NCI-H1105 (cell line): ENCODE measurements at places on chromosomes 7 and 10.

DNA sequence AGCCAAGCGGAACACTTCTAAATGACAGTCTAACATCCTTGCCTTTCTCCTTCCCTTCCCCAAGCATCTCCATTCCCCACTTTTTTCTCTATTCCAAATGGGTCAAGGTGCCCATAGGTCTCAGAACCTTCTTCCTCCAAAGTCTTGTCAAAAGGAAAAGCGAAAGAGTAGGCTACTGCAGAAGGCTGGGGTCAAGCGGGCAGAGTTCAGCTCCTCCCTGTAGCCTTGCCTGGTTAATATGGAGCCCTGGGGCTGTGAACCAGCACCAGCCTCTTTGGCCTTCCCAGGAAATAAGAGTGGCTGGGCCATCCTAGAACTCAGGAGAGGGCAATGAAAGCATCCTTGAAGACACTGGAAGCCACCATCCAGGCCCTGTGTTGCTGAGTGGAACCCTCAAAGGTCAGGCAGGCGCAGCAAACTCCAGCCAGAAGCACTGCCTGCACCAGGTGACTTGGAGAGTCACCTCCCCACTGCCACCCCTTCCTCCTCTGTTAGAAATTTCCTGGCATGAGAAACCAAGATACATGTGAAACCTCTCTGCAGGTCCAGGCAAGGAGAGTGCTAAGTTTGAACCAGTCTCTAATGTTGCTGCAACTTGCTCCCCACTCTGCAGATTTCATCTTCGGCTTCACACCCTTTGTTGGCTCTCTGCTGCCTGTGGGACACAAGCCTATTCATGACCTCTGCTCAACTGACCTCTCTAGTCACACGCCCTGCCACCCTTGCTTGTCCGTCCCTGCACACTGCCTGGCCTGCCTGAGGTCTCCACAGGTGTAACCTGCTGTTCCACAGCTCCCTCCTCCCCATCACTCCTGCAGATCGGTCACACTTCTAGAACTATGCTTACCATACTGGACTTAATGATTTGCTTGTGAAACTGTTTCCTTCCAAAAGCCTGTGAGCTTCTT, 74.9 kb downstream of the SH3PXD2A start:
- DNase-seq = no peak

DNA sequence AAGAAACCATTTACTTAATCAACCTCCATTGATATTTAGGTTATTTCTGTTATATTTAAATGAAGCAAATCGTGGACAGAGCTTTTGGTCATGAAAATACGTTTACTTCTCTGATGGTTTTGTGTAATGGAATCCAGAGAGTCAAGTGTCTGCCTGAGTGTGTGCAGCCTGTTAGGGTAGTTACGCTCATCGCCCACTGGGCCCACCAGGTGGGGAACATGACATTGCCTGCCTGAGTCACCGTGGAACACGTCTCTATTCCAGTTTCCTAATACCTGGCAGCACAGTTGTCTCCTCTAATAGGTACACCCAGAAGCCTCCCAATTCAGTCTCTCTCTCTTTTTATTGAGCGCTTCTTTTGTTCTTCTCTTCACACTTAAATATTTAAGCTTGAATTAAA, 91.0 kb downstream of the ADCY1 start:
- DNase-seq = no peak

DNA sequence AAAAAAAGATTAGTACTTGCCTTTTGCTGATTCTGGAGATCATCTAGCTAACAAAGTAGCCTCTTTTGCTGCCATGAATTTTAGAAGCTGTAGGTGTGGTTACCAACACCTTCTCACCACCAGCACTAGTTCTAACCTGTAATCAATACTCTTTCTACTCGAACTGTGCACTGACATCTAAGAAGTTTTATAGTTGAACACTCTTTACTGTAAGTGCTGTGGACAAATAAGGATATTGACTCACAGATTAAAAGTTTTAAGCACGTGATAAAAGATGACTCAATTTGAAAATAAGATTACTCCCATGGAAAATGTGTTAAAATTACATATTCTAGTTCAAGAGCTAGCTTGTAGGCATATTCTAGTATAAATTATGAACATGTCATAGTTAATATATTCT, 89.9 kb downstream of the REEP3 start:
- DNase-seq = no peak

- DNase-seq = no peak
These were observed 135.6 kb downstream of the VPS41 start for GRCh38 chr7:38773430-38773829.

- DNase-seq = no peak
These were observed 18.7 kb downstream of the LCOR start for GRCh38 chr10:96850825-96851224.

GRCh38 chr10:218798-219197, 83.5 kb downstream of the ZMYND11 start:
- DNase-seq = no peak
